ENCODE measurements at places on chromosomes 5 and 9.

DNA sequence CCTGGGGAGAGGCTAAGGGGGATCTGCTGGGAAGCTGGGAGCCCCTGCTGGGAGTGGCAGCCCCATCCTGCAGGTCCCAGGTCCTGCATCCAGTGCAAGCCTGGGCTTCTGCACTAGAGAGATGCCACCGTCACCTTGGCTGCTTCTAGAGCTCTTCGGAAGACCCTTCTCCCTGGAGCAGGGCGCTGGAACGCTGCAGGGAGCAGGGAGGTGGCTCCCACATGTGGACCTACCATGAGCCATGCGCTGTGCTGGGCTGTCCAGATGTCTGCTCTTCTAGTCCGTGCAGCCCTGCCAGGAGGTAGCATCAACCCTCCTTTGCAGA lies 90.9 kb upstream of the PHYKPL start:
- no peak for DNase-seq

GRCh38 chr5:14574096-14574495 lies 7.5 kb upstream of the OTULINL start:
- peak; percentile 22 for DNase-seq

- no peak for DNase-seq
Measured at GRCh38 chr5:96709152-96709821, 47.1 kb downstream of the CAST start.

GRCh38 chr5:121285801-121286521 lies 565.7 kb upstream of the FTMT start:
- DNase-seq, result no peak

DNA sequence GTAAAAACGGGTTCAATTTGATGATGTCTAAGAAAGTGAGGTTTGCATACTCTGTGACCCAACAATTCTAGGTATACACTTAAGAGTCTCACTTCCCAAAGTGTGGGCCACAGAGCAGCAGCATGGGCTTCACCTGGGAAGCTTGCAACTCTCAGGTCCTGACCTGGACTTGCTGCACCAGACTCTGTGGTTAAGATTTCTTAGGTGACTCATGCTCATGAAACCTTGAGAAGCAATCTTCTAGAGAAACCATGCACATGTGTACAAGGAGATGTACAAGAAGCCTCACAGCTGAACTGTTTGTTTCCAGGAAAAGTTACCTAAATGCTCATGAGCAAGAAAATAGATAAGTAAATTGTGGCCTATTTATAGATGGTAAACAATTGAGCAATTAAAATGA lies 30.0 kb downstream of the DNAJC21 start:
- no peak for DNase-seq

DNA sequence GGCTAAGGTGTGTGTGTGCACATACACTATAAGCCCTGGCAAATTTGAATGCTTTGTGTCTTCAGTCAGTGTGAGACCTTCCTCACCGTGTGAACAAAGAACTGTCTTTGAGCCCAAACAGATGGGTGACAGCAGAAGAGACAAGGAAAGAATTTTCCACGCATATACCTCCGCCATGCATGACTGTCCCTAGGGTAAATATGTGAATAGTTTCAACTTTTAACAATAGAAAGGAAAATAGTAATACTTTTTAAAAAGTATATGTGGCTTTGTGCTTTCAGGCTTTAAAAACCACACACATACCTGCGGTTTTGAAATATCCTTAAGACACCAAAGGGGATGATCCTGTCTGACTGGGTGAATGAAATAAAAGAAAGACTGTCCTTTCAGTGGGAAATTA lies 438.6 kb upstream of the MPDZ start:
- DNase-seq, result no peak

GRCh38 chr9:23790351-23791260 lies 35.4 kb downstream of the ELAVL2 start:
- no peak for DNase-seq

DNA sequence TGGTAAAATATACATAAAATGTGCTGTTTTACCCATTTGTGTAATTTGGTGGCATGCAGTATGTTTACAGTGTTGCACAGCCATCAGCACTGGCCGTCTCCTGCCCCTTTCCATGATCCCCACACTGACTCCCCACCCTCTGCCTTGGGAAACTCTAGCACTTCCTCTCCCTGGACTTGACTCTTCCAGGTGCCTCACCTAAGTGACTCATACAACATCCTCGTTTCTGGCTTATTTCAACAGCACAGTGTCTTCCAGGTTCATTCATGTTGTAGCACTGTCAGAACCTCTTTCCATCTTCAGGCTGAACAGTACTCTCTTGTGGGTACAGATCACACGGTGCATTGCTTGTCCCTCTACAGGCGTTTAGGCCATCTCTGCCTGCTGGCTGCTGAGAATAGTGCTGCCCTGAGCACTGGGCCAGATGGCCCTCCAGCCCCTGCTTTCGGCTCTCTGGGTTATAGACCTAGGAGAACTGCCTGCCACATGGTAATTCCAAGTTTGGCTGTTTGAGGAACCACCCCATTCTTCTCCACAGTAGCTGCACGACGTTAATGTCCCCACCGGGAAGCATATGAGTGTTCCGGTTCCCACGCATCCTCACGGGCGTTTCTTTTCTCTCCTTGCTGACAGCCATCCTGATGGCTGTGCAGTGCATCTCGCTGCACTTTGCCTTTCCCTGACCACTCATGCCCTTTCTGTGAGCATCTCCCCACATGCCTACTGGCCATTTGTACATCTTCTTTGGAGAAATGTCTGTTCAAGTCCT lies 211.8 kb downstream of the FANCC start:
- peak; percentile 43 for DNase-seq

- DNase-seq, result no peak
Measured at GRCh38 chr5:143316337-143316736, 87.1 kb downstream of the NR3C1 start.

GRCh38 chr5:128174951-128175350 lies 91.4 kb downstream of the SLC12A2 start:
- DNase-seq, result no peak

DNA sequence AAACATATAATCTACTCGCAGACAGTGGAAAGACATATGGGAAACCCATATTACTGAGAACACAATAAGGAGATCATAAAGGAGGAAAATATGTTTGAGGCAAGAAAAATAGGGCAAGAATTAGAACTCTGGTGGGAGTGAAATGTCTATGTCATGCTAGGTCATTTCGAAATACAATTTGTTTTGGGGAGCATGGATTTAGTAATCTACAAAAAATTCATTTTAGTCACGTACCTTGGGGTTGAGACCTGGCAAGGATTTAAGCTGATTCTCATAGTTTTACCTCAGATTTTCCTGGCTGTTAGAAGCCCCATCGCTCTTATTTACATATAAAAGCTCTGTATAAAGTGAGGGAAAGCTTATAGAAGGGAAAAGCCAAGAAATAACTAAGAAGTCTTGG lies 11.5 kb upstream of the CSNK1G3 start:
- DNase-seq, result no peak

GRCh38 chr5:85648495-85648894 lies 969.2 kb upstream of the COX7C start:
- DNase-seq, result no peak
